ENCODE measurements at places on chromosomes 16 and 17.

GRCh38 chr16:11100239-11100750, 155.7 kb downstream of the SOCS1 start:
- DNase-seq = no peak

GRCh38 chr16:82201926-82202325, 31.9 kb upstream of the MPHOSPH6 start:
- DNase-seq = no peak

GRCh38 chr17:57257895-57258851, 1.9 kb downstream of the MSI2 start:
- no peak for DNase-seq

- no peak for DNase-seq
Measured at GRCh38 chr17:40886090-40886489, 1.0 kb upstream of the KRT20 start.

GRCh38 chr17:75552425-75553294, 27.2 kb downstream of the LLGL2 start:
- no peak for DNase-seq

- DNase-seq = no peak
Measured at GRCh38 chr17:80772906-80773242, 218.8 kb upstream of the CHMP6 start.

Measured in stimulated activated CD8-positive, alpha-beta memory T cell treated with anti-CD3 and anti-CD28 coated beads, Interleukin-12 subunit alpha, Interleukin-12 subunit beta, amount 100 ng/mL, for 4 hours (primary cell).